ENCODE measurements at places on chromosomes 2 and 18.

DNA sequence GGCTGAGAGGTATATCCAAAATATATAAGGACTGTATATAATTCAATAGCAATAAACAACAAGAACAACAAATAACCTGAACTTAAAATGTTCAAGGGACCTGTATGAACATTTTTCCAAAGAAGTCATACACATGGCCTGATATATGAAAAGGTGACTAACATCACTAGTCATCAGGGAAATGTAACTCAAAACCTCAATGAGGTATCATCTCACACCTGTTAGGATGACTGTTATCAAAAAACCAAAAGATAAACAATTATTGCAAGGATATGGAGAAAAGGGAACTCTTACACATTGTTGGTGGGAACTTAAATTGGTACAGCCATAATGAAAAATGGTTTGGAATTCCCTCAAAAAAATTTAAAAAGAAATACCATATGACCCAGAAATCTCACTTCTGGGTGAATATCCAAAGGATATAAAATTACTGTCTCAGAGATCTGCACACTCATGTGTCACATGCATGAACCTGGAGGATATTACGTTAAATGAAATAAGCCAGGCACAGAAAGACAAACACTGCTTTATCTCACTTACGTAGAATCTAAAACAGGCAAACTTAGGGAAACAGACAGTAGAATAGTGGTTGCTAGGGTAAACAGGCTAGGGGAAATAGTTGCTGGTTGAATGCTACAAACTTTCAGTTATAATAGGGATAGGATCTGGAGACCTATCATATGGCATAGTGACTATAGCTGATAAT lies 334.5 kb upstream of the MMADHC start:
- DNase-seq: peak; percentile 66

GRCh38 chr2:73202156-73203054 lies at the start of gene NOTO:
NOTO (plus strand) TSS chr2:73202574; CDS start chr2:73202667, 93 bp downstream.
- no peak for DNase-seq

DNA sequence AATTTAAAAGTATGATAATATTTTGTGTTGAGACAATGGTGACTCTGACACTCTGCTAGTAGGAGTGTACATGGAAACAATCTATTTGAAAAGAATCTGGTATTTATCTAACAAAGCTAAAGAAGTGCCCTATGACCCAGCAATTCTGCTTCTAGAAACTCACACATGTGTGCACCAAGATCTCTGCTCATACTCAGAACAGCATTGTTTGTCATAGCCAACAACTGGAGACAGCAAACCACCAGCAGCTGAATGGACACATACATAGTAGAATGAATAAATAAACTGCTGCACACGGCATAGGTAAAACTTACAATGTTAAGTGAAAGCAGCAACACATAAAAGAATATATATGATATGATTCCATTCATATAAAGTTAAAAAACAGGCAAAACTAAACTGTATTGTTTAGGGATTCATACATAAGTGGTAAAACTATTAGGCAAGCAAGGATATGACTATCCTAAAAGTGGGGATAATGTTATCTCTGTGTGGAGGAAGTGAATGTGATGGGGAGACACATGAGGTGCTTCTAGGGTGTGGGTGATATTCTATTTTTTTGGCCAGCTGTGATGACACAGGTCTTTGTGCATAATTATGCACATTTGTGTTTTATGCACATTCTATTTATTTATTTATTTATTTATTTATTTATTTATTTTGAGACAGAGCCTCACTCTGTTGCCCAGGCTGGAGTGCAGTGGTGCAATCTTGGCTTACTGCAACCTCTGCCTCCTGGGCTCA lies 71.1 kb downstream of the RFTN2 start:
- DNase-seq: no peak

- DNase-seq: peak; percentile 19
Observed at GRCh38 chr2:110853516-110853915, 121.1 kb downstream of the ACOXL start.

GRCh38 chr2:29749843-29750242 lies 171.5 kb downstream of the ALK start:
- peak; percentile 62 for DNase-seq

GRCh38 chr2:49416252-49416651 lies 261.9 kb upstream of the FSHR start:
- DNase-seq: no peak

DNA sequence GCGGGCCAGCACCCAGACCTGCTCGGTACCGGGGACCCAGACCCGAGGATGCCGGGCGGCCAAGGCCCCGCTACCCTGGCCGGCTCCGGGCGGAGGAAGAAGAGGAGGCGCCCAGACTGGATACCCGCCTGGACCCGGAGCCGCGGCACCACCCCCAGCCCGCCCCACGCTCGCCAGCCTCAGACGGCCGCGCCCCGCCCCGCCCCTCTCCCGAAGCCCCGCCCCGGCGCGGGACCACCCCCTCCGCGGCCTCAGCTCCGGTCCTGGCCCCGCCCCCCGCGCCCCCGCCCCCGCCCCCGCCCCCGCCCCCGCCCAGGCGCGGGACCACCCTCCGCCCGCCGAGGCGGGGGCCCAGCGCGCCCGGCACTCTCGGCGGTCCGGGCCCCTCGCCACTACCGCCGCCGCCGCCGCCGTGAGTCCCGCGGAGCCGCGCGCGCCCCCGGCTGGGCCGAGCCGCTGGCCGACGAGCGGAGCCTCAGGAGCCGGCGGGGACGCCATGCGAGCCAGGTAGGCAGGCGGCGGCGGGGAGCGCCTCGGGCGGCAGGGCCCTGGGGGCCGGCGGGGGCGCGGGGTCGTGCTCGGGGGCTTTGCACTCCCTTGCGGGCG lies at the start of gene SH3BP4:
SH3BP4 (plus strand) TSS at position 354 of the 606 bp plus-strand sequence. CDS start 82,986 bp downstream, outside the sequence.
- DNase-seq: peak; percentile 50

GRCh38 chr2:30865892-30866681 lies 58.8 kb upstream of the CAPN13 start:
- DNase-seq: no peak

DNA sequence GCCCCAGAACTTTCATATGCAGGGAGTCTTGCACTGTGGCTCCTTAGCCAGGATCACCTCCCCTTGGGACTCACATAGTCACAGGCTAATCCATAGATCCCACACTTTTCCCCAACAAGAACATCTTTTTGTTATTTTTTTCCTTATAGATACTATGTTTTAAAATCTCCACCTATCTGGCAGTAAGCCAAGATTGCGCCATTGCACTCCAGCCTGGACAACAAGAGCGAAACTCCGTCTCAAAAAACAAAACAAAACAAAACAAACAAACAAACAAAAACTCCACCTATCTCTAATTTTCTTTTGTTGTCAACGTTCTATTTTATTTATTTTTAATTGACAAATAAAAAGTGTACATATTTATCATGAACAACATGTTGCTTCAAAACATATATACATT lies 141.7 kb downstream of the PDE11A start:
- no peak for DNase-seq

DNA sequence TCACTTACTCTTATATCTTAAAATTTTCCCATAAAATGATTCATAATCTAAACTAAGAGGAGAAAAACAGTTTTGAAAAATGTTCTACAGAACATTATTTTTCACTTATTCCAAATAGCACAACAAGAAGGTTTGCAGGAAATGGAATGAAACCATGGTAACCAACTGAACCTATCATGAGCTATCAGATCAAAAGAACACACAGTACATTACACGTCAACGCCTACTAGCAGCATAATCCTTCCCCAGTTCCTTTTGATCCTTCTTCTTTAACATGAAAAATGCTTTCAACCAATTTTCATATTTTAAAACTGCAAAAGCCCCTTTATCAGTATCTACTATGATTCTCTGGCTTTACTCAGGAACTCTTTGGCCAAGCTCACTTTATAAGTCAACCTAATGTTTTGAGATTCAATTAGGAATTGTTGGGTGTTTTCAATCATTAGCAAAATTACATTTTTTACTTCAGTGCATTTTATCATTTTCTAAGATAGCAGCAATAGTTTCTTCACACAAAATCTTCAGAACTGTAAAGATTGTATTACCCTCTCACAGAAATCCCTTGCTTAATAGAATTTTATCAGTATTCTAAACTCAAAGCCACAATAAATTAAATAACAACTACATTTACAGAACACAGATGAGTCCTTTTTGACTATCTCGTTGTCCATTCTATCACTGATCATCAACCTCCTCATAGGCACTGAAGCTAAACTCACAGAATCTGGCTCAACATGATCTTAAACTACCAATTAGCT lies 102.5 kb downstream of the CHN1 start:
- no peak for DNase-seq

GRCh38 chr2:831622-832021 lies 119.0 kb upstream of the SNTG2 start:
- no peak for DNase-seq

DNA sequence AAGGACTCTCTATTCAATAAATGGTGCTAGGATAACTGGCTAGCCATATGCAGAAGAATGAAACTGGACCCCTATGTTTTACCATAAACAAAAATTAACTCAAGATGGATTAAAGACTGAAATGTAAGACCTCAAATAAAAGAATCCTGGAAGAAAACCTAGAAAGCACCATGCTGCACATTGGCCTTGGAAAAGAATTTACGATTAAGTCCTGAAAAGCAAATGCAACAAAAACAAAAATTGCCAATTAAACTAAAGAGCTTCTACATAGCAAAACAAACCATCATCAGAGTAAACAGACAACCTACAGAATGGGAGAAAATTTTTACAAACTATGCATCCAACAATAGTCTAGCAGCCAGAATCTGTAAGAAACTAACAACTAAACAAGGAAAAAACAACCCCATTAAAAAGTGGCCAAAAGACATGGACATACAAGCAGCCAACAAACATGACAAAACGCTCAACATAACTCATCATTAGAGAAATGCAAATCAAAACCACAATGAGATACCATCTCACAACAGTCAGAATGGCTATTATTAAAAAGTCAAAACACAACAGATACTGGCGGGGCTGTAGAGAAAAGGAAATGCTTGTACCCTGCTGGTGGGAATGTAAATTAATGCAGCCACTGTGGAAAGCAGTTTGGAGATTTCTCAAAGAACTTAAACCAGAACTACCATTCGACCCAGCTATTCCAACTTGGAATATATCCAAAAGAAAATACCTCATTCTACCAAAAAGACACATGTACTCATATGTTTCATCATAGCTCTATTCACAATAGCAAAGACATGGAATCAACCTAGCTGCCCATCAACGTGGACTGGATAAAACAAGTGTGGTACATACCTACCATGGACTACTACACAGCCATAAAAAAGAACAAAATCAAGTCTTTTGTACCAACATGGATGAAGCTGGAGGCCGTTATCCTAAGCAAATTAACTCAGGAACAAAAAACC lies 30.6 kb downstream of the SEPTIN10 start:
- no peak for DNase-seq

- no peak for DNase-seq
Observed at GRCh38 chr2:40455661-40456060, 3.8 kb upstream of the SLC8A1 start.

GRCh38 chr2:218217360-218218267 lies 625 bp downstream of the ARPC2 start:
- DNase-seq: peak; percentile 34

- no peak for DNase-seq
Observed at GRCh38 chr2:222978850-222979249, 73.1 kb upstream of the KCNE4 start.

DNA sequence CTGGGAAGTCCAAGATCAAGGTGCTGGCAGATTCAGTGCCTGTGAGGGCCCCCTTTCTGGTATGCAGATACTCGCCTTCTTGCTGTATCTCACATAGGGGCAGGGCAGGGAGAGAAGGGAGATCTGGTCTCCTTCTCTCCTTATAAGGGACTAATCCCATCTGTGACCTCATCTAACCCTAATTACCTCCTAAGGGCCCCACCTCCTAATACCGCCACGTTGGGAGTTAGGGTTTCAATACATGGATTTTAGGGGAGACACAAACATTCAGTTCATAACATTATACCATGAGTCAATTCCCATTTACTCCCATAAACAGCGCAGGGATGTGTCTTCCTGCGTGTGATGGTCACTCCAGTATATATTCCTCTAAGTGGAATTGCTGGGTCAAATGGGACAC lies 73.8 kb upstream of the TXNDC2 start:
- no peak for DNase-seq

GRCh38 chr18:56795381-56795780 lies 144.2 kb downstream of the WDR7 start:
- DNase-seq: no peak

DNA sequence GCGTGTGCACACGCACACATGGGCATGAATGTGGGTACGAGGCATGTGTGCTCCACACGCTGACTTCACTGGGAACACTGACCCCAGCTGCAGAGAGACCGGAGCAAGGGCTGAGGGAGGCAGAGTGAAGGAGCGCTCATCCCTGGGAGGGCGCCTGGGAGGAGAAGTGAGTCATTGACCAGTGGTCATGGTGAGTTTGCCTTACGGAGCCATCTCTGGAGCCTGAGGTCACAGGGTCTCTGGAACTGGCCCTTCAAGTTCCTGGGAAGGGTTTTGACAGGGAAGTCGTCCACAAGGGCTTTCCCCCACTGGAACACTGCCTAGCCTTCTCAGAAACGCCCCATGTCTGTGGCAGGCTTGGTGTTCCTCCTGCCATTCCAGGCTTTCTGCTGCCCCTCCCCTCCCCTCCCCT lies 14.3 kb upstream of the TMEM185B start:
- no peak for DNase-seq

DNA sequence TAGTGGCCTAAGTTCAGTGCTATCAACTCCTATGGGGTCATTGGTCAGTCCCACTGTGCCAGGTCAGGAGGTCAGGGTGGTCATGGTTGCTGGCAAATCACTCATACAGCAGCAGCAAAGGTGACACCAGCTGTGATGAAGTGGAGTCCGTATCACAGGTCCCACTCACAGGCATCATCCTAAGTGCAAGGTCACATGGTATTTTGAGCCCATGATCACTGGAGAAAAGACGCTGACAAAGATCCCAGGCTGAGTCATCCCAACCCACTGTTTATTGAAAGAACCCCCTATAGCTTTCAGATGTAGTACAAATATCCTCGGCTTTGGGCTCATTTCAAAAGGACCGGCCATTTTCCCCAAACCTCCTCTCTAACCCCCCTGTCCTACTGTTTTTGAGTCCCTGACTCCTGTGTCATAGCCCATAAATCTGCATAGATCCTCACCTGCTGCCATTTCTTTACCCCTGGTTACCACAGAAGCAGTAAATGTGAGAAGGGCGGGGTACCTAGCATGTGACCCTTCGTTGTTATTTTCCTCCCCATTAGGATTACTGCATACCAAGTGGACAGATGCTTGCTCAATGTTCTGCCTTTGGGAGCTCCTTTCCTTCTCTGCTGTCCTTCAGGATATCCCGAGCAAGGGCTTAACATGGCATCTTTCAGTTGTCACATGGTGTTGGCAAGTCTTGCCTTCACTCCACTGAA lies 107.7 kb downstream of the COL6A3 start:
- no peak for DNase-seq

All from NCI-H2171 treated with DMSO at 0.1 percent for 48 hours (cell line).